Dermis microvascular lymphatic vessel endothelial cell (primary cell): ENCODE measurements at places on chromosomes 2 and 18. TPM values are rescaled to one million over a fixed set of nuclear protein-coding genes. Genes with fewer than 3 reads are reported as not detected.
A peak's percentile ranks its signal among the peaks of the same experiment; 100 is the strongest.

DNA sequence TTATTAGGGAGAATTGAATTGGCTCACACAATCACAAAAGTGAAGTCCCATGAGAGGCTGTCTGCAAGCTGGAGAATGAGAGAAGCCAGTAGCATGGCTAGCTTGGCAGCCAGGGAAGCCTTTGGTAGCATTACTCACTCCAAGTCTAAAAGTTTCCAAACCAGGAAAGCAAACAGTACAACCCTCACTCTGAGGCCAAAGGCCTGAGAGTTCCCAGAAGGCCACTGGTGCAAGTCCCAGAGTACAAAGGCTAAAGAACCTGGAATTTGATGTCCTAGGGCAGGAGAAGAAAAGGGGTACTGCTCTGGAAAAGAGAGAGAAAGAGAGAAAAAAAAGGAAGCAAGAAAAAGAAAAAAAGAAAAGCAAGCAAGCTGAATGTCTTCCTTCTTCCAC is 318.2 kb downstream of the RND3 start:
- DNase-seq: no peak

GRCh38 chr18:37612524-37613252 is 47.1 kb upstream of the CELF4 start:
- DNase-seq: no peak

CYP20A1 gene
- total RNA-seq: 26.9 and 31.3 TPM in 2 replicates

- DNase-seq: no peak
Measured at GRCh38 chr2:200585730-200586643, at the start of gene AOX1. Gene AOX1, plus strand, starts transcription at chr2:200586014. Its CDS starts 95 bp downstream, at chr2:200586109.

GRCh38 chr2:182207049-182207746 is 219.6 kb downstream of the PDE1A start:
- no peak for DNase-seq

DNA sequence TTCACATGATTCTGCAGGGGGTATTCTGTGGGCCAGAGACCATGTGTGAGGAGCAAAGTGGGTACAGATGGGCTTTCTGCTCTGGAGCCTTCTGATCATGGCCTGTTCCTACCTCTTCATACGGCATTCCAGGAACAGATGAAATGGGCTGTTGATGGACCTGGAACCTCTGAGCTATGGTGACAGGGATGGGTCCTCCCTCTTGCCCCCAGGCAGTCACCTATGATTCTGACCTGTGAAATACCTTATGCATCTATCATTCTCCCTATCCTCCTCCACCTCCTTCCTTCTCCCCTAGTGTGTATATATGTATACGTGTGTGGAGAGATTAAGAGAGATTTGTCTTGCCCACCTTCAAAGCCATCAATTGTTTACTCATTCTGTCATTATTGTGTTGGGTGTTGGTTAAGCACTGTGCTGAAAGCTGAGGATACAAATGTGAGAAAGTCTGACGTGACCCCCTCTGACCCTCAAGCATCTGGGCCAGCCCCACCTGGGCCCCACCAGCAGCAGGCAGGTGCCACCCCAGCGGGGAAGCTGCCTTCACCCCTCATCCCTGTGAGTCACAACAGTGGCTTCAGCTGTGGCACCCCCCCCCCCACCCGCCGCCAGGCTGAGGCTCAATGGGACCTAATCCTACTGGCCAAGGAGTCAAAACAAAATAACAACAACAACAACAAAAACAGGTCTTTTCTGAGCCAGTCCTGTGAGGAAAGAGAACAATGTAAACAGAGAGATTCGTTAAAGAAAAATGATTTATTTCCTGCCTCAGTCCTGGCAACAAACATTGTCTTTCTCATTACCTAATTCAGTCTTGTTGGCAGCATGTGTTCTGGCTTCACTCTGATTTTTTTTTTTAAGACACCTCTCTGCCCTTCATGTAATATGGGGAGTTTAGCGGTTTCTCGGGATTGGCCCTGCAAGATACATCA is 103.8 kb upstream of the CDC42EP3 start:
- peak; percentile 21 for DNase-seq

DNA sequence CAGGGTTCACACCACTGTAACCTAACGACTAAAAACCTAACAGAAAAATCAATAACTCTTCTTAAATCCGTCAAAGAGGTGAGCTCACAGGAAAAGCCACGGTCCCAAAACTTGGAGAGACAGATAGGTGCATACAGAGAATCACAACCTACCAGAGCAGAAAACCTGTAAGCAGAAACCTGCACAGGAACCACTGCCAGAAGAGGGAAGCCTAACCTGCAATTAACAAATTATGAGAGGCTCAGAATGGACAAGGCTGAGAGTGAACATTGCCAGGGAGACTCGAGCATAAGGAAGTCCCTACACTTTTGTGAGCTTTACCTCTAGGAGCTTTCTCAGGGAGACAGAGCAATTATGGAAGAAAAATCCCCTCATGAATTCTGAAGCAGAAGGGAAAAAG is 156.2 kb upstream of the NETO1 start:
- no peak for DNase-seq

DNA sequence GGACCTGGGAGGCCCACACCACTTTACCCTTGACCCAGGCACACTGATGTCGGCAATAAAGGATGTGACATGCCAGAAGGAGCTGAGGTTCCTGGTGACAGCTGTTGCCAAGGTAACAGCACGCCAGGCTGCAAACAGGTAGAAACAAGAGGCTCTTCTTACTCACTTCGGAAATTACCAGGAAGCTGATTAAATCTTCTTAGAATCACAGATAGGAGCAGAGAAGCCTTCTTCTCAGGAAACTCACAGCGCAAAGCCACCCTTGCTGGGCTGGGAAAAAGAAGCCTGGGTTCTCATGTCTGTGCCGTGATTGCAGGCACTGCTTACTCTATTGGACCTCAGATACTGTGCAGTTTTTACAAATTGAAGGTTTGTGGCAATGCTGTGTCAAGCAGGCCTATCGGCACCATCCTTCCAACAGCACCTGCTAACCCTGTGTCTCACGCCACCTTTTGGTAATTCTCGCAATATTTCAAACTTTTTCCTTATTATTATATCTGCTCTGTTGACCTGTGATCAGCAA is 61.0 kb upstream of the TAF1B start:
- no peak for DNase-seq

- DNase-seq: no peak
Measured at GRCh38 chr2:16619576-16620245, 45.9 kb downstream of the CYRIA start.

VIT gene
- total RNA-seq: 0.26 TPM in 1 of 2 replicates, not detected in the other

EVX2 gene
- not detected in 2 replicates for total RNA-seq

GRCh38 chr2:63544017-63544627 is 44.2 kb downstream of the WDPCP start:
- DNase-seq: peak; percentile 14

- DNase-seq: no peak
Measured at GRCh38 chr2:194705398-194705797, 951.6 kb upstream of the SLC39A10 start.

DNA sequence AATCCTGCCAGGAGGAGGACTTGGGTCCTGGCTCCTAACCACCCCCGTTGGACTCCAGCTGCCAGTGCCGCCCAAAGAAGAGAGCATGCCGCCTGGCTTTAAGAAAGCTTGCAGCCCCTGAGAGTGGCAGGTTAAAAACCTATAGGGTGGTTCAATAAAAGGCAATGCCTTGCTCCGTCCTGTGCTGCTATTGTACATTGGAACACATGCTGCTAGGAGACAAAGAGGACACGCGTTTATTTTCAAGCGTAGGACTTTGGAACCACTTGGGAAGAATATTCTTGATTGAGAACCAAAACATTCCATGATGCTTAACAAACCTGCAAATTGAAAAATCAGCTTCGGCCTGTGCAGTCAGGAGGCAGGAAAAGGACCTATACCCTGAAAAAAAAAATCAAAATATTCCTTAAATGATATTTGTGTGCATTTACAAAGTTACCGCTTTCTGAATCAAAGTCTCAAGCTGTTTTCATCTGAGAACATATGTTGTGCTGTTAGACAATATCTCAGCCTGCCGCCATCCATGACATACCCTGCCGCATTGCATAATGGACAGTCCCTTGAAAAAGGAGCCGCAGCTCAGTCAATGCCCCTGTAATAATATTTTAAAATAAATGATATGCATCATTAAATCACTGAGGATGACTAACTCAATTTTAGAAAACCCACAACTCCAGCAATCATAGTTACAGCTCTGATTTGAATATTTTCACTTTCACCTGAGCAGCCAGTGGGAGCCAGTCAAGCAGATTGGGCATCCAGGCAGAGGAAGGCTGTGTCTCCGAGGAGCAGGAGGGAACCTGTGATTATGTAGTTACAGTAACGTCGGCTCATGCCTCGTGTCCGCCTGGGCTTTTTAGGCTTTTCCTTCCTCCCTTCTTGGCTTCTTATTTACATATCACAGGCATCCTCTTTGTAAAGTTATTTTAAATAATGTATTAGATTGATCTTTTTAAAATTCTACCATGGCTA is 805.6 kb upstream of the FANCL start:
- no peak for DNase-seq

GPR17 gene
- total RNA-seq: not detected in 2 replicates

PID1 gene
- 0.25 and 0.26 TPM in 2 replicates for total RNA-seq

- DNase-seq: no peak
Measured at GRCh38 chr2:192148241-192148619, 46.5 kb downstream of the TMEFF2 start.

STAMBP gene
- 10.9 and 15.3 TPM in 2 replicates for total RNA-seq

GRCh38 chr2:102848366-102848839 is 86.6 kb downstream of the TMEM182 start:
- no peak for DNase-seq

GKN1 gene
- not detected in 2 replicates for total RNA-seq

- DNase-seq: no peak
Measured at GRCh38 chr18:42039396-42039795, 84.4 kb downstream of the PIK3C3 start.

DNA sequence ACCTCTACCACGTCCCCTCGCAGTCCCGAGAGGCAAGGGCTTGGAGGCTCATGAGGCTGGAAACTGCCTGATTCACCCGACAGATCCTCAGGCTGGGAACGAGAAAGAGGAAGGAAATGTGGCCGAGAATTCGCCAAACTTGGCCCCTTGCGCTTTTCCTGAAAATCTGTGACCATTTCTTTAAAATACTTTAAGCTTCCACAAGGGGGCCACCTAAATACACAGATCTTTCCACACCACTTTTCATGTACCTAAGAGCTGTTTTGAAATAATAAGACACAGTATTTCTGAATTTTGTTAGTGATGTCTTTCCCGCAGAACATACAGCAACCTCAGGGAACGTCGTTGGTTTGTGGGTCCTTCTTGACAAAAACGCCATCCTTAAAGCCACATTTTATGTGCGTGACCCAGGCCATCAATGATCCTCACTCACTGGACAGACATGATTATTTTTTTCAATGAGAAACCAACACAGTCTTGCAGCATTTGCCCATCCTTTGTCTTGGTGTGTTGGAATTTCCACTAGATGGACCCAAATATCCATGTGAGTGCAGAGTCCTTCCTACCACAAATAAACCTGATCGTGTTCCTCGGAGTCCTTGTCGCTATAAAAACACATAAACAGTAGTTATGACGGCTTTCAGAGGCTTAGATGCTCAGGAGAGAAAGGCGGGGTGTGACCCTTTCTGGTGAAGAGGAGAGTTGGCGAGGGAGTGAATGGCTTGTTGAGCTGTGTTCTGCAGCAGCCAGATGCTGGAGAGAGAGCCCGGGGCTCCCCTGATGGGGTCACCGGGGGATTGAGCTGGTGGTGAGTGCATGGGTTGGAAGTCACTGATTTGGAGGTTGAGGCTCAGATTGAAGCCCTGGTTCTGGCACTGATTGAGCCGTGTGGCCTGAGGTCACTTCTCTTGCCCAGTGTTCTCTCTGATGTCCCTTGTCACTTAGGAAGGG is 25.0 kb downstream of the DCDC2C start:
- peak; percentile 56 for DNase-seq

CD8B2 gene
- not detected in 2 replicates for total RNA-seq

- DNase-seq: no peak
Measured at GRCh38 chr2:170408461-170409163, 230.7 kb downstream of the MYO3B start.

- no peak for DNase-seq
Measured at GRCh38 chr18:44672506-44672905, 8.2 kb upstream of the SETBP1 start.

FOXD4L1 gene
- total RNA-seq: not detected in 2 replicates

APLF gene
- total RNA-seq: 4.0 and 6.4 TPM in 2 replicates

MRPS5 gene
- 35.4 and 36.3 TPM in 2 replicates for total RNA-seq

- DNase-seq: no peak
Measured at GRCh38 chr18:77116201-77117080, 16.1 kb downstream of the MBP start.

DNA sequence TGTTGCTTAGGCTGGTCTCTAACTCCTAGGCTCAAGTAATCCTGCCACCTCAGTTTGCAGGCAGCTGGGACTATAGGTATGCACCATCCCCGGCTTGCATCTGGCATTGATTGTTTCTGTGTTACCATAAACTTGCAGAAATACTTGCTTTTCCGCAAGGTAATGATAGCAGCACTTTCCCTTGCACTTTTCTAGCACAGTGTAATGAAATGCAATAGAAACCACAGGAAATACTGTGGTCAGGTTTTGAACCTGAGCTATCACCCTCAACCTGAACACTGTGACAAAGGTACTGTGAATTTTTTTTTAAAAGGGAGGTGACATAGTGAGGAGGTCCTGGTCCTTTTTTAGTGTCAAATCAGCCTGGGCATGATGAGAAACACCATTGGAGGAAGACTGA is 38.3 kb downstream of the DHRS9 start:
- DNase-seq: no peak

DNA sequence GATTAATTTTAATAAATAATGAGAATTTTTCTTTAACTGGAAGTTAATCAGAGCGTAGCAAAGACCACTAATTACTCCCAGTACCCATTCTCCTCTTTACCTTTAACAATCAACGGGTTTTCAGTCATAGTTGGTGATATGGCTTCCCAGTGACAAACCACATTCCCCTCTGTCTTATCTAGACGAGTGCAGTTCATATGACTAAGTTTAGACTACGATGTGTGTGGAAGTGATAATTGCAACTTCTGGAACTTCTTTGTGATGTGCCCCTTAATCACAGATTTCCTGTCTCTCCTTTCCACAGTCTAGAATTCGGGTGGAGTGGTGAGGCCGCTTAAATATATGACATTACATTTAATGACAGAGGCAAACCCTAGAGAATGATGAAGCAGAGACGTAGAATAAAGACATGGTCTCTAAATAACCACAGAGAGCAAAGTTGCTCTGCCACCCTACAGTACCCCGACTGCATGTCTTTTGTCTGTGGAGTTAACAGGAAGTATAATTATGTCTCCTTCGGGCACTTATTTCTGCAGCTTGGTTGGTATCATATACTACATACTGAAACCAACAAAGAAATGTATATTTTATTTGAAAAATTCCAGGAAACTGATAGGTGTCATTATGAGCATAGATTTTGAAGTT is 693.3 kb upstream of the CDH7 start:
- DNase-seq: no peak

GRCh38 chr2:137192366-137193310 is 427.3 kb downstream of the THSD7B start:
- no peak for DNase-seq

- no peak for DNase-seq
Measured at GRCh38 chr2:172093416-172094293, 8.3 kb downstream of the DLX1 start.

- no peak for DNase-seq
Measured at GRCh38 chr18:40907842-40908241, 1047.2 kb upstream of the PIK3C3 start.

SP140 gene
- 0.13 TPM in 1 of 2 replicates, not detected in the other for total RNA-seq

ATP6V1C2 gene
- under 0.01 TPM in 2 replicates for total RNA-seq

ARHGAP15 gene
- under 0.01 TPM in 1 of 2 replicates, not detected in the other for total RNA-seq

GRCh38 chr2:26737221-26737620 is 26.9 kb upstream of the SLC35F6 start:
- DNase-seq: no peak
